Epithelial cell of alveolus of lung (primary cell): ENCODE measurements at places on chromosomes 6 and 20. TPM values are rescaled to one million over a fixed set of nuclear protein-coding genes. Genes with fewer than 3 reads are reported as not detected.

KCNB1 gene
- total RNA-seq, result under 0.01 TPM in 1 of 2 replicates, not detected in the other

TENT5A gene
- total RNA-seq, result 9.4 and 15.8 TPM in 2 replicates

SYNCRIP gene
- 52.9 and 63.4 TPM in 2 replicates for total RNA-seq

PAX1 gene
- not detected in 2 replicates for total RNA-seq

CCM2L gene
- 0.13 TPM in 1 of 2 replicates, not detected in the other for total RNA-seq

CST2 gene
- total RNA-seq, result 0.56 TPM in 1 of 2 replicates, not detected in the other

GSTA3 gene
- total RNA-seq, result not detected in 2 replicates

PTGIS gene
- total RNA-seq, result 3.6 and 6.3 TPM in 2 replicates

ACTL10 gene
- 1.4 and 4.9 TPM in 2 replicates for total RNA-seq

PGC gene
- 0.24 TPM in 1 of 2 replicates, not detected in the other for total RNA-seq

LY6G5C gene
- 0.64 and 1.4 TPM in 2 replicates for total RNA-seq

ZBP1 gene
- total RNA-seq, result not detected in 2 replicates

SPATS1 gene
- total RNA-seq, result not detected in 2 replicates

RAET1G gene
- 0.13 and 0.24 TPM in 2 replicates for total RNA-seq

KHDC1L gene
- not detected in 2 replicates for total RNA-seq

ZSCAN23 gene
- 1.2 and 6.5 TPM in 2 replicates for total RNA-seq

MAS1 gene
- total RNA-seq, result not detected in 2 replicates

RTF2 gene
- total RNA-seq, result 60.9 and 68.2 TPM in 2 replicates

CLPSL2 gene
- total RNA-seq, result not detected in 2 replicates

SEMG1 gene
- not detected in 2 replicates for total RNA-seq

MYCT1 gene
- total RNA-seq, result 0.48 and 1.4 TPM in 2 replicates

KAT14 gene
- total RNA-seq, result 9.3 and 12.3 TPM in 2 replicates

SPAG4 gene
- total RNA-seq, result 23.7 and 31.5 TPM in 2 replicates

ARFGEF3 gene
- 0.08 and 0.39 TPM in 2 replicates for total RNA-seq

PDSS2 gene
- 8.8 and 19.2 TPM in 2 replicates for total RNA-seq

SNPH gene
- 8.1 and 9.2 TPM in 2 replicates for total RNA-seq

ME1 gene
- 20.0 and 24.0 TPM in 2 replicates for total RNA-seq

OR2H1 gene
- total RNA-seq, result not detected in 2 replicates

VNN1 gene
- total RNA-seq, result 0.13 TPM in 1 of 2 replicates, not detected in the other

CST5 gene
- 0.13 TPM in 1 of 2 replicates, not detected in the other for total RNA-seq

DHX35 gene
- total RNA-seq, result 6.1 and 10.8 TPM in 2 replicates

CTCFL gene
- total RNA-seq, result not detected in 2 replicates

C6orf52 gene
- 3.9 TPM in 1 of 2 replicates, not detected in the other for total RNA-seq

CAP2 gene
- 1.2 and 7.5 TPM in 2 replicates for total RNA-seq

MED20 gene
- total RNA-seq, result 19.4 and 21.3 TPM in 2 replicates

ABHD16B gene
- total RNA-seq, result not detected in 2 replicates

EPPIN gene
- not detected in 2 replicates for total RNA-seq

HSPA12B gene
- 0.13 and 0.88 TPM in 2 replicates for total RNA-seq

PRICKLE4 gene
- 0.65 and 1.6 TPM in 2 replicates for total RNA-seq

DZANK1 gene
- total RNA-seq, result 0.65 and 0.72 TPM in 2 replicates

RNF144B gene
- total RNA-seq, result 1.9 TPM in 1 of 2 replicates, not detected in the other

PHF3 gene
- total RNA-seq, result 24.6 and 38.8 TPM in 2 replicates

TXLNB gene
- under 0.01 and 0.40 TPM in 2 replicates for total RNA-seq
